Effector memory CD8-positive, alpha-beta T cell (primary cell): ENCODE measurements at places on chromosomes 12 and 14.

GRCh38 chr14:101357038-101357437 is 204.3 kb upstream of the DIO3 start:
- H3K27me3 ChIP-seq: peaks cover 52% of the 10 kb centered on the region
- H3K4me3 ChIP-seq: no peak overlapping the region
- no peaks in the 10 kb centered on the region for H3K4me1 ChIP-seq
- H3K27ac ChIP-seq: no peak overlapping the region
- no peaks in the 10 kb centered on the region for H3K36me3 ChIP-seq

DNA sequence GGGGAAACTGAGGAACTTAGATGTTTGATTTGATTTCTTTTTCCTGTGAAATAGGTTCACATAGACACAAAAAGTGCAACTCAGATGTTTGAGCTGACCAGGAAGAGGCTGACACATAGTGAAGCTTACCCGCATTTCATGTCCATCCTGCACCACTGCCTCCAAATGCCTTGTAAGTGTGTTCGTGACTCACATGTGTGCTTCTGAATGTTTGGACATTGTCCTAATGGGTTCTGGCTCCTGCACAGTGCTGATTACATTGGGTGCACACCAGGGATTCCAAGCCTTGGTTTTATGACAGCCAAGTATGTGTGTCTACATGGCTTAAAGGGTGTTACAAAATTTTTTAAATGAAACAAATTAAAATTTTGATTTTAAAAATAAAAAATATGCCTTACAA is 137.4 kb downstream of the DAAM1 start:
- no peak overlapping the region for H3K4me3 ChIP-seq
- peaks cover 11% of the 10 kb centered on the region for H3K36me3 ChIP-seq
- no peak overlapping the region for H3K27ac ChIP-seq
- no peaks in the 10 kb centered on the region for H3K4me1 ChIP-seq

DNA sequence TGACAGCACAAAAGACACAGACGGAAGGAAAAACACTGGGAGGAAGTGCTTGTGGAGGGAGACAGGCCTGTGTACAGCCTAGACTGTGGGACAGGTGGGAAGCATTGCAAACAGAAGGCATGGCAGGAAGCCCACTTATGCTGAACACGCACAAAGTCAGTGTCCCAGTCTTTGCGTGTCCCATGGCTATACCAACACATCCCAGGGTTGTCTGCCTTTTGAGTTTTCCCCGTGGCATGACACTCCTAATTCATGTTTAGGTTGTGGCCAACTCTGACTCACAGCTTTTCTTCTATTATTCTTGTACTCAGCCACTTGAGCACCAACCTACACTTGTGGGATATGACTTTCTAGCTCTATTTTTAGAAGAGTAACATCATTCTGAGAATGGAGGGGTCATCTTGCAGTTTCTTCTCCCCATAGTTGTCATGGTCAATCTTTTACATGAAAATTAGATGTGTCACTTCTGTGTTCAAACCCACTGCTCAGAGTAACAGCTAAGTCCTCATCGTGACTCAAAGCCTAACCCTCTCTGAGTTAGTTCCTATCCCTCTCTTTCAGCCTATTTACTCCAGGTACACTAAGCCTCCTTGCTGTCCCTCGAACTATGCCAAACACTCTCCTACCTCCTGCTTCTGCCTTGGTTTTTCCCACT is 27.5 kb upstream of the JPH4 start:
- H3K36me3 ChIP-seq: peaks cover 2% of the 10 kb centered on the region
- DNase-seq: no peak
- peak overlapping the region; percentile 9 for H3K27ac ChIP-seq
- H3K4me1 ChIP-seq: peaks cover 18% of the 10 kb centered on the region
- peaks cover 17% of the 10 kb centered on the region for H3K27me3 ChIP-seq

- DNase-seq: no peak
- H3K4me3 ChIP-seq: no peak overlapping the region
- no peak overlapping the region for H3K27ac ChIP-seq
- H3K4me1 ChIP-seq: peaks cover 3% of the 10 kb centered on the region
These were observed 51.4 kb downstream of the KICS2 start for GRCh38 chr12:64170730-64171129.

DNA sequence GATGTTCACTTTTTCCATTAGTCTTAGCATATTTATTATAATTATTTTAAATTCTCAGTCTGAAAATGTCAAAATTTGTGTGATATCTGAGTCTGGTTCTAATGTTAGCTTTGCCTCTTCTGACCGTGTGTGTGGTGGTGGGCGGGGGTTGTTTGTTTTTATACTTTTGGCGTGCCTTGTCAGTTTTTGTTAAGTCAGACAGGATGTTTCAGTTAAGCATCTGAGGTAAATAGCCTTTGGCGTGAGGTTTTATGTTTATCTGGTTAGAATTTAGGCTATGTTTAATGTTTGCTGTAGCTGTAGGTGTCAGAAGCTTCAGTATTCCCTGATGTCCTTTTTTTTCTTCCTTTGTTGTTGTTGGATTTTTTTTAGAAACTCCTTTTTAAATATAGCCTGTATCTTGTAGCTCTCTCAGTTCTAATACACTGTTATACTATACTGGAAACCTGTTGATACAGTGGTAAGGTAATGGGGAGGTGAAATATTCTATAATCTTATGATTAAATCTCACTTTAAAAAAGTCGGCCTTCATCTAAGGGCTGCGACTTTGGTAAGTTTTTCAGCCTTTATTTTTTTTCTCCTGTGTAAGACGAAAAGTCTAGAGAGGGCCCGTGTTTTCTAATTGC is 111.6 kb downstream of the SCAF11 start:
- peak overlapping the region; percentile 65 for H3K4me3 ChIP-seq
- peaks cover 39% of the 10 kb centered on the region for H3K4me1 ChIP-seq
- DNase-seq: peak; percentile 31
- peak overlapping the region; percentile 97 for H3K27ac ChIP-seq
- H3K36me3 ChIP-seq: peaks cover 16% of the 10 kb centered on the region

- H3K4me1 ChIP-seq: no peaks in the 10 kb centered on the region
- no peaks in the 10 kb centered on the region for H3K27me3 ChIP-seq
These were observed 16.0 kb upstream of the SELPLG start for GRCh38 chr12:108649669-108650068.

DNA sequence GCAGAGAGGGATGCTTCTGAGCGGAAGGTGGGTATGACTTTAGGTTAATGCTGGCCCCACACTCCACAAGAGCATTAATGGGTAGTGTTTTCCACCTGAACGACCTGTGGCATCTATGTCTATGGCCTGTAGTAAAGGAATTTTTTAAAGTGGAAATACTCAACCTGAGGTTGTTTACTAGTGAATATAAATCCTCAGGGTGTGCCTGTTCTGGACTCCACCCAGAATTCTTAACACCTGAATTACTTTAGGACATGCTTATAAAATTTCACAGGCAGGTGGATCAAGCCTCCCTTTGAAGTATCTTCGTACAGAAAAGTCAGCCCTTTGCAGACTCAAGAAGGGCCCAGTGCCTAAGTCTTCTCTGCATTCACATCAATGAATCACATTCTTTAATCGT is 196.1 kb downstream of the ESR2 start:
- H3K4me1 ChIP-seq: no peaks in the 10 kb centered on the region
- no peaks in the 10 kb centered on the region for H3K27me3 ChIP-seq
- H3K36me3 ChIP-seq: peaks cover 81% of the 10 kb centered on the region
- H3K27ac ChIP-seq: no peak overlapping the region

DNA sequence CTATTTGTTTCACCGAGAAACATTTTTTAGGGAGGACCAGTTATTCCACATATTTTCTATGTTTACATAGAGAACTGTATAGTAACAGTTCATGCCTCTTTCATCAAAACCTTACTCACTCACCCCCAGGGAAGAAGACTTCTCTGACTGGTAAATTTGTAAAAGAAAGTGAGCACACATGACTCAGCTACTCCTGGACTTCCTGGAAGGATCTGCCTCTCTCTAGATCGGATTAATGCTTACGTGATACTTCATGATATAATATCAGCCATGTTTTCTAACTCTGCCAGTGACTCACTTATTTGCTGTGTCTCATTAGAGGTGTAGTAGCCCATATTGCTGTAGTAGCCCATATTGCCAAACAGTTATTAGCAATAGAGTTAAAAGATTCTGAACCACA is 494.3 kb upstream of the ATXN7L3B start:
- H3K36me3 ChIP-seq: no peaks in the 10 kb centered on the region
- H3K27ac ChIP-seq: no peak overlapping the region
